Colonic mucosa (tissue), 4 donors: ENCODE measurements at places on chromosomes 1 and 21. TPM values are rescaled to one million over a fixed set of nuclear protein-coding genes. Genes with fewer than 3 reads are reported as not detected.

- no peaks in the 10 kb centered on the region for H3K36me3 ChIP-seq
- H3K4me3 ChIP-seq, result no peak overlapping the region
- no peak overlapping the region for H3K27ac ChIP-seq
- H3K4me1 ChIP-seq, result no peaks in the 10 kb centered on the region
- H3K27me3 ChIP-seq, result no peaks in the 10 kb centered on the region
Measured at GRCh38 chr1:58468612-58469011, 77.9 kb downstream of the OMA1 start.

DNA sequence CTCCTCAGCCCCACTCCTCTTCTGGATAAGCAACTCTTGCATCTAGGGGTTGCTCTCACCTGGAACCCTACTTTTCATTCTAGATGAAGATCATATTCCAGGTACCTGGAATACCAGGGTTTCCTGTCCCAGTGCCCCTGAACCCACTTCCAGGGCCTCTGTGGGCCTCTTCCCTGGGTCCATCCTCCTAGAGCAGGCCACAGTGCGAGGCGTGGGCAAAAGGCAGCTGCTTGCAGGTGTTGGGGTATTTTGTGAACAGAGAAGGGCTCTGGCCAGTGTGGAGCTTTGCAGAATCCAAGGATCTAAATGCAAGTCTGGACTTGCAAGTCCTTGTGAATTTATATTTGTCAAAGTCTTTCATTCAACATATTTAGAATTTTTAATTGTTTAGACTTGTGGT is 240.4 kb upstream of the POU3F1 start:
- DNase-seq, result no peak
- no peaks in the 10 kb centered on the region for H3K36me3 ChIP-seq
- no peak overlapping the region for H3K27ac ChIP-seq
- no peaks in the 10 kb centered on the region for H3K4me1 ChIP-seq

DNA sequence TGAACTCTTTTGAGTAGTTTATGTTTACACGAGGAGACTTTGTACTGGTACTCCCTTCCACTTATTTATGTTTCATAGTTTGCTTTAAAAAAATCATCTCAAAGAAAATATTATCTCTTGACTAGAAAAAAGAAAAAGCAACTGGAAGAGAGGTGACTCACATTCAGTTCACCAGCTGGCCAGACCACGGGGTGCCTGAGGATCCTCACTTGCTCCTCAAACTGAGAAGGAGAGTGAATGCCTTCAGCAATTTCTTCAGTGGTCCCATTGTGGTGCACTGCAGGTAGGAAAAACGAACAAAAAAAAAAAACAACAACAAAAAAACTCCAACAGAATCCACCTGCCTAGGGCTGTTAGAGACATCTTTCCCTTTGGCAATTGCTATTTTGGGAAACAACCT is 102.9 kb downstream of the PTPRC start:
- H3K36me3 ChIP-seq, result no peaks in the 10 kb centered on the region
- H3K27me3 ChIP-seq, result no peaks in the 10 kb centered on the region
- no peak overlapping the region for H3K4me3 ChIP-seq
- no peaks in the 10 kb centered on the region for H3K4me1 ChIP-seq
- no peak for DNase-seq
- no peak overlapping the region for H3K27ac ChIP-seq

DNA sequence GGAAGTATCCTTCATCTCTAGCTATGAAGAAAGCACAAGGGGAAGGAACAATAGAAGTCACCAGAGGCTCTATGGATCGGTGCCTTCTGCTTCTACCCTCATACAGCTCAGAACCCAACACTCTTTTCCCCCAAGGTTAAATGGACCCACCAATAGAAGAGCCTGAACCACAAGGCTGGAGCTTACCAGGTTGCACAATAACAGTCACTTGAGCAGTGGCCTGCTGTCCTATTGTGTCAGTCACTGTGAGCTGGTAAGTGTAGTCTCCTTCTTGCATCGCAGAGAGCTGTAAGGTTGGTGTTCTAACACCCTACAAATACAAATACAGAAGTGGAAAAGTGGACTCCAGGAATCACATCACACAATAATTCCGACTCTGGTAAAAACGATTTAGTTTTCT is 103.0 kb downstream of the KIAA0319L start:
- no peak overlapping the region for H3K4me3 ChIP-seq
- no peaks in the 10 kb centered on the region for H3K4me1 ChIP-seq
- no peak overlapping the region for H3K27ac ChIP-seq
- no peaks in the 10 kb centered on the region for H3K27me3 ChIP-seq

DNA sequence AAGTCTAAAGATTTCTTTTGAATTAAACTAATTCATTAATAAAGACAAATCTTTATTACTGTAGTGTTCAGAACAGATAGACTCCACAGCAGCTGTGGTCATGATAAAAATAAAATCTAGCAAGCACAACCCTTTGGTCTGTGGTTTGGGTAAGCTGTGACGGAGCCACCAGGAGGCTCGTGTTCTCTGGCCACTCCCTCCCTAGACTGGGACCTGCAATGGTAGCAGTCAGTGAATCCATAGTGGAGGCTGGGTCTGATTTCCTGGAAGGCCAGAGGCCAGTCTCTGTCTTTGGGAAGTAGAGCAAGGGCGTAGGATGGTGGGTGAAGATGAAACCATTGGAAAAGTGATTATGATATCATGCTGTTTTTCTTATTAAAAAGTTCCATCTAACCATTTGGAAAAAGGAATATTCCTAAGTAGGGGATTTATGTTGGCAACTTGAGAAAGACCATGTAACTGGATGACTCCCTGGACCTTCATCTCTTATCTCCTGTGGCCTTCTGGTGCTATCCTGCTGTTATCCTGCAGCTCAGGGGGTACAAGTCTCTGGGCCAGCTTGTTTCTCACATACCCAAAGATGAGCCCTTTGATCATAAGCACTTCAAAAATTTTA is 39.0 kb downstream of the TENT5C start:
- H3K27ac ChIP-seq, result no peak overlapping the region
- H3K4me3 ChIP-seq, result no peak overlapping the region
- no peak for DNase-seq
- no peaks in the 10 kb centered on the region for H3K36me3 ChIP-seq

DNA sequence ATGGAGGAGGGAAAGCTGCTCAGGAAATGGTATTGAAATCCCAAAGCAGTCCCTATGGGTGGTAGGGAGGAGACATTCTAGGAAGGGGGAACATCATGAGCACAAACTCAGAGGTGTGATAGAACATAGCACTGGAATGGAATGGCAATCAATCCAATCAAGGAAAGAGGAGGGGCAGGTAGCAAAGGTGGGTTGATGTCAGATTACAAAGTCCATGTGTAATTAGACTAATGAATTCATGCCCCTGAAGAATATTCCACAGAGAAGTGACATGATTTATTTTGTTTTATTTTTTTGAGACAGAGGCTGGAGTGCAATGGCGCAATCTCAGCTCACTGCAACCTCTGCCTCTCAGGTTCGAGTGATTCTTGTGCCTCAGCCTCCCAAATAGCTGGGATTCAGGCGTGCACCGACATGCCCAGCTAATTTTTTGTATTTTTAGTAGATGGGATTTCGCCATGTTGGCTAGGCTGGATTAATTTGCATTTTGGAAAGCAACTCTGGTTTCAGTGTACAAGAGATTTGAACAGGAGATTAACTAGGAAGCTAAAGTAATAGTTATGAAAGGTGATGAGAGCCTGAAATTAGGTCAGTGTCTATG is 36.1 kb downstream of the DEGS1 start:
- no peak for DNase-seq
- no peaks in the 10 kb centered on the region for H3K27me3 ChIP-seq
- H3K4me3 ChIP-seq, result no peak overlapping the region
- no peak overlapping the region for H3K27ac ChIP-seq
- no peaks in the 10 kb centered on the region for H3K4me1 ChIP-seq

- DNase-seq, result peak; percentile 87
- H3K27me3 ChIP-seq, result no peaks in the 10 kb centered on the region
- H3K4me1 ChIP-seq, result no peaks in the 10 kb centered on the region
- no peak overlapping the region for H3K4me3 ChIP-seq
Measured at GRCh38 chr21:27700974-27701614, 734.2 kb upstream of the ADAMTS5 start.

DNA sequence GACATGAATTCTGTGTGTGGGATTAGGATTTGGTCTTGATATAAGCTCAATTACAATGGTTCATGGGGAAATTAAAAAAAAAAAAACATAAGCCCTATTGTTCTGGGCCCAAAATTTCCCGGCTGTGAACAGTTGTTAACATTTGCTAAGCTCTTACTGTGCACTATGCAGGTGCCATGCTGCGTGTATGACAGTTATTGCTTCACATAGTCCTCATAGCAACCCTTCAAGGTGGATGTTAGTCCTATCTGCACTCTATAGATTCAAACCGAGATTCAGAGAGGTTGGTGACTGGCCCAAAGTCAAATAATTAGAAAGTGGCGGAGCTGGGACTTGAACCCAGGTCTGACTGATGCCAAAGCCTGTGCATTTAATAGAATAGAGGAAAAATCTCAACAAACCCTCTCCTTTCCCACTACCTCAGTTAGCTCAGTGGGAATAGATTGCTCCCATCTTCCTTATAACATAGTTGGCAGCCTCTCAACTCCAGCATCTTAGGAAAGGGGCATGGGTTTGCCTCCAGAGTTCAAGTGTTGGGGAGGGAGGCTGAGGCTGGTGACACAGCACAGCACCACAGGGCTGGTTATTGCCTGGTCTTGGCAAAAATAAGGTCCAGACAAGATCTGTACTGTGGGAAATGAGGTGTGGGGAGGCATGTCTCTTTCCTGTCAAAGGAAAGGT is 55.0 kb upstream of the GCLM start:
- H3K36me3 ChIP-seq, result no peaks in the 10 kb centered on the region
- H3K27me3 ChIP-seq, result no peaks in the 10 kb centered on the region
- no peaks in the 10 kb centered on the region for H3K4me1 ChIP-seq
- DNase-seq, result no peak
- no peak overlapping the region for H3K4me3 ChIP-seq
- H3K27ac ChIP-seq, result no peak overlapping the region

DNA sequence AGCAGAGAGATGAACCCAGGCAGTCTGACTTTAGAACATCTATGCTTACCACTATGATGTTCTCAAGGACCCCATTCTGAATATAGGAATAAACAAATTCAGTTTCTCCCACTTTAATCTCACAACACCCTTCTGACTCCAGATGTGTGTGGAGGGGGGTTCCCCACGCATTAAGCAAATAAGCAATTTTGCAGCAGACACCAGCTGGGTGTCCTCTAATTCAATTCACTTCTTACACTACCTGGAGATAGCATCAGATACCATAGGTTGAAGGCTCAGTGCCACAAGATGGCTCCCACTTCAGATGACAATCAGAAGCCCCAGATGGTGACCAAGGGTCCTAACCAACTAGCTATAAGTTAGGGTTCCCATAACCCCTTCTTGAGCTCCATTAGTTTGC is 30.3 kb upstream of the CEP350 start:
- H3K4me3 ChIP-seq, result no peak overlapping the region
- no peak for DNase-seq
- H3K36me3 ChIP-seq, result no peaks in the 10 kb centered on the region
- H3K27ac ChIP-seq, result no peak overlapping the region
- H3K27me3 ChIP-seq, result no peaks in the 10 kb centered on the region

- no peak for DNase-seq
- H3K27me3 ChIP-seq, result no peaks in the 10 kb centered on the region
- no peaks in the 10 kb centered on the region for H3K36me3 ChIP-seq
- peak overlapping the region; percentile 88 for H3K4me3 ChIP-seq
- H3K27ac ChIP-seq, result peak overlapping the region; percentile 99
Measured at GRCh38 chr21:25734654-25734903, 125 bp downstream of the ATP5PF start.

DNA sequence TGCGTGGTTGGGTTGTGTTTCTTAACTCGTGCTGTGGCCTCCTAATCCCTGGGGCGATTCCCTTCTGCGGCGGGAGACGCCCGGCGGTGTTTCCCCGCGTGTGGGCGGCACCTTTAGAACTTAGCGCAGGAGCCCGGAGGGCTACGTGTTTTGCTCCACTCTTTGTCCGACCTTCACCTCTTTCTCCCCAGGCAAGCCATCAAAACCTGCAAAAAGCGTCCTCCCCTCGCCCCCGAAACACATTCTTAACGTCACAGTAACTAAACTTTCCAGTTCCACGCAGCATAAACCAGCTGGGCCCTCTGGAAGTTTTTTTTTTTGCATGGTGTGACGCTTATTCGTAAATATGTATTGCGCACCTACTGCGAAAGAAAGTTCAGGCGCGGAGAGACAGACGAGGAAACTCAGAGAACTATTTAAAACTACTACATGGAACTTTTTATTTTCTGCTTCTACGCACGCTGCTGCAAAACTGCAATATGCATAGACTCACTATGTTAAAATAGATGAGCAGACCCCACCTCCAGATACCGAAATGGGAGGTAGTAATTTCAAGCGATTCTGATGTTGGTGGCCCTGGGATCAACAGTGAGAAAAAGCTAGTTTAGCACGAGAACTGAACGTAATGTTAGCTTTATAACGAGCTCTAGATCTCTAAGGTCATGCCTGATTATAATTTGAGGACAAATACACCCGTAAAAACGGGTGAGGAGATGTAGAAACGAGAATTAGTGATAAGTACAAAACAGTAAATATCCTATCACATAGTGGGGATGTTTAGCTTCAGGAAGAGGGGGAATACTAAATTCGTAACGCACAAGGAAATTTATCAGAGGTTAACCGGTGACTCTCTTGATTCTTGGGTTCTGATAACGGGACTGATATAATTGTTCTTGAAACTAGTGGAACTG is 920 bp downstream of the MTR start:
- peak overlapping the region; percentile 83 for H3K4me3 ChIP-seq
- no peaks in the 10 kb centered on the region for H3K4me1 ChIP-seq
- H3K27me3 ChIP-seq, result no peaks in the 10 kb centered on the region
- DNase-seq, result peak; percentile 55

GRCh38 chr1:24874056-24874455 is 56.0 kb downstream of the RUNX3 start:
- H3K36me3 ChIP-seq, result no peaks in the 10 kb centered on the region
- H3K4me3 ChIP-seq, result no peak overlapping the region
- H3K27ac ChIP-seq, result no peak overlapping the region

DNA sequence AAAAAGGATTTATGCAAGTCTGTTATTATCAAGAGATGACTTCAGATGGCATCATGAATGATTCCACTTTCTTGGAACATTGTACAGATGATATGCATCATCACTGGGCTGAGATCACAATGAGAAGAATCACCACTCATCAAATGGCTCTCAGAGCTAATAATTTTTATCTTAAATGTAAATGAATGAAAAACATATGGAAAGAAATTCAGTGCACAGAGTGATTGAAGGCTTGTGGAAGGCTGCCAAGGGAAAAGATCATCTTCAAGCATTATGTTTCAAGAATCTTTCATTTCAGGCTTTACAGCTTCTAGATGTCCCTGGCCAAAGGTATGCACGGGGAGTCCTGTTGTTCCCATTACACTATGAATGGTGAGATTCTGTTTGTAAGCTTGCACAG is 955.7 kb downstream of the TTLL7 start:
- H3K36me3 ChIP-seq, result no peaks in the 10 kb centered on the region
- no peaks in the 10 kb centered on the region for H3K27me3 ChIP-seq
- DNase-seq, result no peak
- no peak overlapping the region for H3K4me3 ChIP-seq

Gene CR1L
- total RNA-seq, result not detected

Gene OR2L2
- 0.10 TPM for total RNA-seq

Gene KMO
- total RNA-seq, result 0.80 TPM

Gene DMAP1
- total RNA-seq, result 30.6 TPM

Gene NPHS2
- total RNA-seq, result not detected

Gene CRYZL1
- total RNA-seq, result 31.5 TPM

Gene EPHA8
- total RNA-seq, result not detected

Gene FLG2
- total RNA-seq, result not detected

Gene ADAM30
- not detected for total RNA-seq
